ENCODE measurements at places on chromosomes 6 and 20. TPM values are rescaled to one million over a fixed set of nuclear protein-coding genes. Genes with fewer than 3 reads are reported as not detected.

Gene CTAGE9
- not detected for total RNA-seq

- DNase-seq = no peak
- no peaks in the 10 kb centered on the region for H3K27me3 ChIP-seq
- no peaks in the 10 kb centered on the region for H3K36me3 ChIP-seq
- H3K4me1 ChIP-seq = peaks cover 5% of the 10 kb centered on the region
Measured at GRCh38 chr6:159904497-159904911, 13.7 kb downstream of the MAS1 start.

Gene GPX5
- not detected for total RNA-seq

Gene ZBTB12
- total RNA-seq = 1.4 TPM

- H3K27ac ChIP-seq = no peak overlapping the region
- no peak overlapping the region for H3K4me3 ChIP-seq
- H3K36me3 ChIP-seq = no peaks in the 10 kb centered on the region
- no peaks in the 10 kb centered on the region for H3K27me3 ChIP-seq
Measured at GRCh38 chr6:74834967-74835366, 370.9 kb downstream of the COL12A1 start.
